ENCODE measurements at places on chromosomes 11 and 22.

- no peak for DNase-seq
These were observed 49.7 kb downstream of the CD82 start for GRCh38 chr11:44615041-44615755.

GRCh38 chr11:114135737-114136151 lies 76.2 kb downstream of the ZBTB16 start:
- peak; percentile 22 for DNase-seq

GRCh38 chr11:77232242-77232641 lies 69.2 kb downstream of the GDPD4 start:
- no peak for DNase-seq

- no peak for DNase-seq
These were observed 11.9 kb downstream of the TTLL12 start for GRCh38 chr22:43174941-43175531.

DNA sequence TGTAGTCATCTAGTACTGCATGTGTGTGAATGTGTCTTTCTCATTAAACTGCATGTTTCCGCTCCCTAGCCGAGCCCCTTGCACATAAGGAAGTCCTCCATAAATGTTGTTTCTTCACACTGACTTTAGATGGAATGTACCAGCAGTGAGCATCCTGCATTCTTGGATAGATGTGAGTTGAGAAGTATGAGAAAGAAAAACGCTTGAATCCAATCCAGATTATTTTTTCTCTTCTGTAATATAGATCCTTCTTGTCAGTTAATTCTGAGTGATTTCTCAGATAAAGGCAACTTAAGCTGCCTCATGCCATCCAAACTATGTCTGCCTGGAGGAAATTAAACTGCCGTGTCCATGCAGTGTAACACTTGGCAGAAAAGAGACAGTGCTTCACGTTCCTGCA lies 268.1 kb upstream of the ISX start:
- no peak for DNase-seq

- DNase-seq = no peak
These were observed 8.3 kb upstream of the SORL1-AS1 start for GRCh38 chr11:121460941-121461514.

DNA sequence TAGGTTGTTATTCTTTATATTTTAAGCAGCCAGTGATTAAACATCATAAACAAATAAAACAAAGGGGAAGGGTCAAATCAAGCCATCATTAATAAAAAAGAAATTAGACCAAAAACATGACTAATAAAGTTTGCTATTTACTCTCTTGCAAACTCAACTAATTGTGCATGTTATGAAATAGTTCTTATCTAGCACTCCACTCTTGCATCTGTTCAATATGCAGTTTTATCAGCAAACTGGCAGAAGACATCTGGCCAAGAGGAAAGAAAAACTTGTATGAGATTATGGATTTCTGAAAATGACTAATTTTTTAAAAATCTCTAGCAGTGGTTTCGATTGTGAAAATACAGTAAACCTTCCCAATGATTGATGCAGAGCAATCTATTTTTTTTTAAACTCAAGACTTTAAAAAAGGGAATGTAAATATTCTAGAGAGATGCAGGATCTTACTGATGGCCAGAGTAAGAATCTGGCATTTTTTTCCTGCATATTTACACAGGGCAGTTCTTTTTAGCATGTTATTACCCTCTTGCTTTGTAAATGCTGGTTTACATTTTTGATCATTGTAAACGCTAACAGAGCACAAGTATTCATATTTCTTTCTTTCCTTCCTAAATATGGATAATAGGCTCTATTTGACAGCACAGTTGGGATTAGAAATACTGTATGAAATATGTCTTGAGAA lies 83.3 kb downstream of the GRIA4 start:
- no peak for DNase-seq

GRCh38 chr11:59528711-59529110 lies 17.4 kb downstream of the OR4D9 start:
- no peak for DNase-seq

DNA sequence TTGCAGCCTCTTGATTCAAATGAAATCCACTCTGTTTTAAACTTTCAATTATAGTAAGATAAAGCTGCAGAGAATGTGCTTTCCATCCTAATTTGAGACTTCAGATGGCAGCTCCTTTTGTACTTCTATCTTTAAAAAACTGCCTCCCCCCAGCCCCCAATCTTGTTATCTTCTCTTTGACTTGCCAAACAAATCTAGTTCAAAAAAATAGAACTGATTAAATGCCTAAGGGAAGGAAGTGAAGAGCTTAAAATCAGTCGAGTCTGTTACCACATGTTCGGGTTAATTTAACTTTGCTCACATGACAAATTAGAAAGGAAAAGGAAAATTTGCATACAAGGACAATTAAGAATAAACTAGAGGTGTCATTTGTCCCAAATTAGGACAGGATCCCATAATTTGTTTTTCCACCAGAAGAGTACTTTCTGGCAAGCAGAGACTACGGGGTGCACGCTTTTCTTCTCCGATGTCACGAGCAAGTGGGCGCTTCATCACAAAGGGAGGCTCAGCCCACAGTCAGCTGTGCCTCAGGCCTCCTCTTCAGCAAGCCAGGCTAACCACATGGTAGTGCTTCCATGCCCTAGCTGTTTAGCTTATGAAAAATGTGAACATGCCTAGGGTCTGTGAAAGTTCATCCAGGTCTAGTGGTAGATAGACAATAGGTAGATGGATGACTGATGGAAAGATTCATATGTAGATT lies 69.0 kb upstream of the LDLRAD3 start:
- no peak for DNase-seq

DNA sequence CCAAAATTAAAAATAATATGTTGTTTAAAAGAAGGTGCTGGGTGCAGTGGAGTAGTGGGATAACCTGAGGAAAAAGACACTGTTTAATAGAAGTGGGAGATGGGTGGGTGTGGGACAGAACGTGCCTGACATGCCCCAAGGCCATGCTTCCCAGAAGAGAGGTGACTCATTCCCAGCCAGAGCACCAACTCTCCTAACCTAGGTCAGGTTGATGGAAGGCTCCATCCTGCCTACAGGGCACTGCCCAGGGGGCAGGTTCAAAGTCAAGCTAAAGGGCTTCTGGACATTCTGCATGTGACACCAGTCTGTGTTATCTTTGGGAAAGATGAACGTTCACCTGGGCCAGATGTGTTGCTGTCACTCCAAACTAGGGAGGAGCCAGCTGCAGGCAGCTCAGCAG lies 453.1 kb downstream of the SOX6 start:
- DNase-seq = no peak

DNA sequence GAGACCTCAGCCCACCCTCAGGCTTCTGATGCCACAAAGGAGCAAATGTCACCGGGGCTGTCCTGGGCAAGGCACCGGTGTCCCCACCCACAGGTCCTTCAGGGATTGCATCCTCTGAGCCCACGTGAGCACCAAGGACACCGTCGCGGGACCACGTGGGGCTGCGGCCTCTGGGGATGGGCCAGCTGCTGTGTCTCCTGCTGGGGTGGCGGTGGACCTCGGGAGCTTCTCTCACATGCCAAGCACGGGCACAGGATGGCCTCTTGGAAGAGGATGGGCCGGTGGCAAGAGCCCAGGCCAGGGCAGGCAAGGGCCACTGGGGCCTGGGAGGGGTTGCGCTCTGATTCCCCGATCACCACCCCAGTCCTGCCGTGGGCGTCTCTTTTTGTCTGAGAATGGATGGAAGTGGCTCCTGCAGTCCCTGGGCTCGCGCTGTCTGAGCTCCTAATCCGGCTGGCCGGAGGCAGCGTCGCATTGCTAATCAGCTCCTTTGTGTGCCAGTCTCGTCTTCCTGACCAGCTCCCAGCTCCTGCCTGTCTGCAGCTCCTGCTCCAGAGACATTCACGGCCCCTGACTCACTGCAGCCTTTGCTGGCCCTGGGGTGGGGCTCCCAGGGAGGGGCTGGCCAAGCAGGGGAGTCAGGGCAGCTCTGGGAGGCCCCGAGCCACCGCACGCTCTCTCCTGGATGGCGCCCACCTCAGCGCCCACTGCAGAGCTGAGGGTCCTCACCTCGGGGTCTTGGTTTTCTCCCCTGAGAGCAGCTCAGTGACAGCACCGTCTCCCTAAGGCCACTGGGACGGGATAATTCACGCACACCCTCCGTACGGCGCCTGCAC lies 146.7 kb downstream of the CTTN start:
- DNase-seq = peak; percentile 43

DNA sequence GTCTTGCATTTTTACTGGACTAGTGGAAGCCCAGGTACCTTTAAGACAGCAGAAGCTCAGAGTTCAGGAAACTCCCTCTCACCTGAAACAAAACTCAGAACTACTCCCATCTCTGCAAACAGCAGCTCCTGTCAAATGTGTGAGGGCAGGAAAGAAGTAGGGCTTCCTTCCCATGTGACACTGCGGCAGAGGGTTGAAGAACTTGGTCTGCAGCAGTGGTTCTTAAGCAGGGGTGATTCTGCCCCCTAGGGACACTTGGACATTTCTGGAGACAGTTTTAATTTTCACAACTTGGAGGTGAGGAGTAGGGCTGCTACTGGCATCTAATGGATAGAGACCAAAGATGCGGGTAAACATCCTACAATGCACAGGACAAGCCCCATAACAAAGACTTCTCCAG lies 63.4 kb downstream of the RCN1 start:
- DNase-seq = peak; percentile 17

GRCh38 chr11:107998761-107999160 lies 9.9 kb upstream of the CUL5 start:
- DNase-seq = no peak

- DNase-seq = peak; percentile 91
These were observed 99.4 kb downstream of the MIAT start for GRCh38 chr22:26756675-26757293.

DNA sequence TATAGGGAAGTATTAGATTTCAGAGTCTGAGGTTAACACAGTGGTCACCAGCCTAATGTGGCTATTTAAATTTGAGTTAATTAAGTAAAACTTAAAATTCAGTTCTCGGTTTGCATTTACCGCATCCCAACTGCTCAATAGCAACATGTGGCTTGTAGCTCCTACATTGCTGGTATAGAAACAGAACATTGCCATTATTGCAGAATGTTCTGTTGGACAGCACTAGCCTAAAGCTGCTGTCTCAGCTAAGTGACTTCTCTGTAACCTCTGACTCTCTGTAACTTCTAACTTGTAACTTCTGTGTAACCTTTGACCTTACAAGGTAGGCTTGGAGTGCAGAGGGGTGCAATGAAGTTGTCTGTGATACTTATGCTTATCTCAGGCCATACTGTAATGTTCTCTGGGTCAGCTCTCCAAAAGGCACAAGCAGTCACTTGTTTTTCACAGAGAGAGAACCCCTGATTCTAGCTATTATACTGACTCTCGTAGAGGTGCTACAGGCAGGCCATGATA lies 78.7 kb downstream of the ZNRF3 start:
- DNase-seq = no peak

- DNase-seq = peak; percentile 84
These were observed 68.1 kb downstream of the CSTPP1 start for GRCh38 chr11:47004595-47005033.

- DNase-seq = no peak
These were observed 1046.9 kb downstream of the BRD1 start for GRCh38 chr22:48780597-48781277.

DNA sequence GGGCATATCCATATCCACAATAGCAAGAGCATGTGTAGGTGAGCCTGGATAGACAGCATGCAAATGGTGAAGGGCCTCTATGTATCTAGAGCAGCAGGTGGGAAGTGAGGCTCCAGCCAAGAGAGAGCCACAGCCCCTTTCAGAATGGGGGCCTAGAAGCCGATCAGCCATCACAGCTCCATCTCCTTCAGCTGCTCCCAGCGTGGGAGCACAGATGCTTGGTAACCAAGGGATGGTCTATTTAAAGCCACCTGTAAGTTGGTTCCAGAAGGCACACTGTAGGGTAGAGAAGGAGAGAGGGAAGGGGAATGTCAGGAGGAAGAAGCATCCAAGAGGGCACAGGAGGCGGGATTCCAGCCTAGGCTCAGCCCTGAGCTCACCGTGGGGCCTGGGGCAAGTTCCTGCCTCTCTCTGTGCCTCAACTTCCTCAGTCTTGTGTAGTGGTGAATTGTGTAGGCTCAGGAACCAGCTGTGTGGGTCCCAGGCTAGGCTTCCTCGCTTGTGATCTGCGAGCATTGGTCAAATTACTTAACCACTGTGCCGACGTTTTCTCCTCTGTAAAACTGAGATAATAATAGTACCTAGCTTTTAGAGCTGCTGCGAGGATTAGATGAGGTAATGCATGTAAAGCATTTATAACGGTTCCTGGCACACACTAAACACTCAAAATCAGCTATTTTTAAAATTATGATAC lies 122.9 kb upstream of the NAV2 start:
- DNase-seq = no peak

DNA sequence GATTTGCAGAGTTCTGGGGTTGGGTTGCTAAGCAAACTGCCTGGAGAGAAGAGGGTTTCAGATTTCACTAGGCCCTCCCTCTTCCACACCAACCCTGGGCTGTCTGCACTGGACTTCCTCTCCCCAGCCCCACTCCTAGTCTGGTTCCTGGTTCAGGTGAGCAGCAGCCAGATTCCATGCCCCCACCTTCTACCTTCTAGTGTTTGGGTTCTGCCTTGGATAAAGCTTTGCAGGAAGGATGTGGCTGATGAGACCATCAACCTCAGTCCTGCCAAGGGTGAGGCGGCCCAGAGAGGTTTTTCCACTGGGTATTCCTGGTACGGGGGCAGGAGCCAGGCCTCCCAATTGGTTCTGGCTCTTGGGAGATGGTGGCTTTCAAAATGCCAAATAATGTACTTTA lies 68.3 kb downstream of the BCR start:
- DNase-seq = peak; percentile 67

- peak; percentile 88 for DNase-seq
These were observed 40.2 kb downstream of the DIXDC1 start for GRCh38 chr11:111977146-111978027.

- DNase-seq = peak; percentile 23
These were observed 138.8 kb upstream of the UBASH3B start for GRCh38 chr11:122516686-122517085.

DNA sequence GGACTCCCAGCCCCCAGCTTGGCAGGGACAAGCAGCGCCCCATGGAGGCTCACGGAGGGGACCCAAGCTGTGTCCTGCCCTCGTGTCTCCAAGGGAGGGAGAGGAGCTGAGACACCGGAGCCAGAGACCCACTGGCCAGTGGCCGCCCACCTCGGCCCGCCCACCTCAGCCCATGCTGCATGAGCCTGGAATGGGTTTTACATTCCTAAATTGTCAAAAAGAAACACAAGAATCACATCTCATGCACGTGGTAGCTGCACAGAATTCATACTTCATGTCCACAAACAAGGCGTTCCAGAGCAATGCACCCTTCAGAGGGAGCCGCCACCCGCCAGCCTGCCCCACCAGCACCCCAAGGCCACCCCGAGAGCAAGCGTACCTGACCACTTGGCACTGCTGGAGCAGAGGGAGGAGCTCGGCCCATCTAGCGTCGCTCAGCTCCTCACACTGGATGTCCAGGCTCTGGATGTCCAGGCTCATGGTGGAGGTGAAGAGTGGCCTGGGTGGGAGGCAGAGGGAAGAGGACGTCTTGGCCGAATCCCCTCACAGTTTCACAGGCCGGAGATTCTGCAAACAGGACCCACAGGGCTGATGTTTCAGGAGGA lies 5.3 kb downstream of the RNH1 start:
- DNase-seq = no peak

DNA sequence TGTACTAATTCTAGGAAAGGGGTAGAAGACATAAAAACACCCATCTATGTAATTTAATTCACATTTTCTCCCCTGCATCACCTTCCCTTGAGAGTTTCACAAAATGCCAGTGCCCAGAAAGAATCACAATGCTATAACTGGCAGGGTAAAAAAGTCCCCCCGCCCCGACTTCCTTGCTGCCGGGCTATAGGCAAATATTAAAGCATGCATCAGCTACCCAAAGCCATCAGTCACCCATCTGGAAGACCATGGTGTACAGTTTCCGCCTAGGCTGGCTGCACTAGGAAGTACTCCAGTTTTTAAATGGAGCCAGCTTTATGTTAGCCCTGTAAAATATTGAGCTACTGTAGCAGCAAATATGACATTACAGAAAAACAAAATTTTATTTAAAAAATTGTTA lies 67.8 kb downstream of the ST14 start:
- no peak for DNase-seq
